ENCODE measurements at places on chromosomes 2 and 18.
A peak's percentile ranks its signal among the peaks of the same experiment; 100 is the strongest.

- no peak for DNase-seq
Observed at GRCh38 chr2:236158969-236159777, 9.0 kb downstream of the GBX2 start.

DNA sequence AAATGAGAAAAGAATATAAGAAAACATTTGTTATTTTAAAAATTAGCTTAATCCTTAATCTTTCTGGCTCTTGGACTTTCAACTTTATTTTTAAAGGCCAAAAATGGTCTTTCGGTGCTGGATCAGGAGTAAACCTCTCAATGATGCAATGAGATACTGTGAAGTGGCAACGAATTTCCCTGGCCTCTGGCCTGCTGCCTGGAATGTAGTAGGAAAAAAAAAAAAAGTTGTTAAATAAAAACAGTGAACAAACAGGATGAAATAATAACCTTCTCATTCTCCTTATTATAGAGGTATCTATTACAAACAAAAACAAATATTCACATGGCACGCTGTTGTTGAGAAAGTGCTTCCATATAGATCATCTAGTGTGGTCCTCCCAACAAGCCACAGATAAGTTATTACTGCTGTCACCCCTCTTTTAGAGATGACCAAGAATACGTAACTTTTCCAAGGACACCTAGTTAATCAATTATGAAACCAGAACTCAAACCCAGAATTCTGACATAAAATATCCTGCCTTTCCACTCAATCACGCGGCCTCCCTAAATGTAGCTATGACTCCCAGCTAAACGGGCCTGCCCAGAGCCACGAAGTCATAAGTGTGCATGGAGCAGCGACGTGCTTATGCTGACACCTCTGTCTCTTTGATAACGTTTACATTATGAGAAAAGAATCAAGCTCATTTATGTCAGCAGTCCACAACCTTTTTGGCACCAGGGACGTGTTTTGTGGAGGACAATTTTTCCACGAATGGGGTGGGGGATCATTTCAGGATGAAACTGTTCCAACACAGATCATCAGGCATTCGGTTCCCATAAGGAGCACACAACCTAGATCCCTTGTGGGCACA lies 170.9 kb downstream of the BCL2 start:
- DNase-seq, result peak; percentile 74

- peak; percentile 61 for DNase-seq
Observed at GRCh38 chr2:27249891-27250651, 12.8 kb downstream of the SLC30A3 start.

- DNase-seq, result no peak
Observed at GRCh38 chr18:48927286-48928080, 23.3 kb downstream of the SMAD7 start.

DNA sequence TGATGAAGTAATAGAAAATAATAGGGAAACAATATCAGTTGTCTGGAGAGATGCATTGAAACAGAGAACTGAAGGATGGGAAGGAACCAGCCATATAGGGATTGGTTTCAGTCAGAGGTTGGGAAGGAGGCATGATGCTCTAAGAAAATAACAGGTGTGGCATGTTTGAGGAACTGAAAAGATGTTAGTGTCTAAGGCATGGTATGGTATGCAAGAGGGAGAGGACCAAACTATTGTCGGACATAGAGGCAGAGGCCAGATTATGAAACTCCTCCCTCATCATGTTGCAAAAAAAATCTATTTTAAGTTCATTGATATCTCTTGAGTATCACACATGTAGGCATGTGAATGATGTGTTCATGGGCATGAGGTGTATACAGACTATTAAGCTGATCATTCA lies 48.9 kb upstream of the EMILIN2 start:
- no peak for DNase-seq

DNA sequence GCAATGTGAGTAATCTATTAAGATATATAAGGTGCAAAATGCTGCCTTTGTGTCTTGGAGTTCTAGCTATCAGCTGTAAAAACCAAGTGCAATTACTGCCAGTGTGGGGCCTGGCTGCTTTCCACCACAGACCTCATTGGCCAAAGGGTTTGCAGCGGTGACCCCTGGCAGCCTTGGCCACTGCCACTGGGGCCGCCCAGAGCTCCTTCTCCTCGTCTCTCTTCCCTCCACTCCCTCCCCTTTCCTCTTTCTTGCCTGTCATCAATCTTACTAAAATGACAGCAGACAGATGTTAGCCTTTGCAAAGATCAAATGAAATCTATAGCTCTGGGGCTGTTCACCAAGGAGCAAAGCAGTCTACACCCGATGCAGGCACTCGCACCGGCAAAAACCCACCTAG lies 986.3 kb downstream of the BCL11A start:
- DNase-seq, result no peak

GRCh38 chr18:22489704-22490103 lies 72.0 kb upstream of the CTAGE1 start:
- no peak for DNase-seq

GRCh38 chr18:24770311-24771024 lies 310.0 kb downstream of the HRH4 start:
- DNase-seq, result no peak

Data from choroid plexus epithelial cell (primary cell).